ENCODE measurements at places on chromosomes 1 and 21. TPM values are rescaled to one million over a fixed set of nuclear protein-coding genes. Genes with fewer than 3 reads are reported as not detected.

The JAK1 gene
- total RNA-seq: 103 TPM

The TRIM67 gene
- under 0.01 TPM for total RNA-seq

The GJA8 gene
- not detected for total RNA-seq

The FABP3 gene
- total RNA-seq: 57.1 TPM

The AVPR1B gene
- total RNA-seq: not detected
